ENCODE measurements at places on chromosomes 1 and 21.

DNA sequence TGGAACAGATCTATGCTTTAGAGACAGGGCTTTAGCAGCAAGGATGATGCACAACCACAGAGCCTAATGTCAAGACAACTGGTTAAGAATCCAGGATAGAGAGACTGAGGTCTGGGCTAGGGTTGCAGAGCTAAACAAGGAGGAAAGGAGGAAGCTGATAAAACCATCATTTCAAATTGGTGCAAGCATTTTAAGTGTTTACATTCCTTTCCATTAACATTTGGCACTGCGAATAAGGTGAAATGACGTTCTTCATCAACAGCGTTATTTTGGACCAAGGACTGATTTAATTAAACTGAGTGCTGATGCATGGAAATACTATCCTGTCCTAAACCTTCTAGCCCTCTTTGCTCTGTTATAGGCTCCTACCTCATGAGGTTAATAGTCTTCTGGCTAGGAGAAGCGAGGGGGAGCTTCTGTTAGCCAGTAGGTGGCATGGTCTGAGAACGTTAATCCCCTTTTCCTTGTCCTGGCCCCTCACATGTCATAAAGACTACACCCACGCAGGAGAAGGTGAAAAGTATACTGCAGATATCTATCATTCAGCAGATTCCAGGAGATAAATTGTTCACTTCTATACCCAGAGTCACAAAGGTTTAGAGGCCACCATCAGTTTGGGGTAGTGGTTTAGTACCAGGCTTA, 7.6 kb upstream of the C1orf21 start:
- DNase-seq, result no peak

- DNase-seq, result no peak
Measured at GRCh38 chr21:35005077-35005476, 44.0 kb downstream of the RUNX1 start.

DNA sequence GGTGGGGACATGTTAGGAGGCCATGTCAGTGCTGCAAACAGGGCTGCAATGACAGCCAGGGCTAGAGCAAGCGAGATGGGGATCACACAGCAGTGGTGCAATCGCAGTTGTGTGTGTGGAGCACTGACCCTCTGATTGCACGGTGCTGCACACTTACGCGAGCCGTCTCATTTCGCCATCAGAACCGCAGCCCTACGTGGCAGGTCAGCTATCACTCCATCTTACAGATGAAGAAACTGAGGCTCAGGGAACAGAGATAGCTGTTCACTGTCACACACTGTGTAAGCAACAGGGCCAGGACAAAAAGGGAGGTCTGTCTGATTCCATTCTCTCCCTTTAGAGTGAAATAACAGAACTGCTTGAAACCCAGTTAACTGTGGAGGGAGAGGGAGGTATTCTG, 104.8 kb upstream of the SLC45A1 start:
- DNase-seq, result no peak

GRCh38 chr21:42161956-42162681, 56.8 kb upstream of the ABCG1 start:
- DNase-seq, result no peak

DNA sequence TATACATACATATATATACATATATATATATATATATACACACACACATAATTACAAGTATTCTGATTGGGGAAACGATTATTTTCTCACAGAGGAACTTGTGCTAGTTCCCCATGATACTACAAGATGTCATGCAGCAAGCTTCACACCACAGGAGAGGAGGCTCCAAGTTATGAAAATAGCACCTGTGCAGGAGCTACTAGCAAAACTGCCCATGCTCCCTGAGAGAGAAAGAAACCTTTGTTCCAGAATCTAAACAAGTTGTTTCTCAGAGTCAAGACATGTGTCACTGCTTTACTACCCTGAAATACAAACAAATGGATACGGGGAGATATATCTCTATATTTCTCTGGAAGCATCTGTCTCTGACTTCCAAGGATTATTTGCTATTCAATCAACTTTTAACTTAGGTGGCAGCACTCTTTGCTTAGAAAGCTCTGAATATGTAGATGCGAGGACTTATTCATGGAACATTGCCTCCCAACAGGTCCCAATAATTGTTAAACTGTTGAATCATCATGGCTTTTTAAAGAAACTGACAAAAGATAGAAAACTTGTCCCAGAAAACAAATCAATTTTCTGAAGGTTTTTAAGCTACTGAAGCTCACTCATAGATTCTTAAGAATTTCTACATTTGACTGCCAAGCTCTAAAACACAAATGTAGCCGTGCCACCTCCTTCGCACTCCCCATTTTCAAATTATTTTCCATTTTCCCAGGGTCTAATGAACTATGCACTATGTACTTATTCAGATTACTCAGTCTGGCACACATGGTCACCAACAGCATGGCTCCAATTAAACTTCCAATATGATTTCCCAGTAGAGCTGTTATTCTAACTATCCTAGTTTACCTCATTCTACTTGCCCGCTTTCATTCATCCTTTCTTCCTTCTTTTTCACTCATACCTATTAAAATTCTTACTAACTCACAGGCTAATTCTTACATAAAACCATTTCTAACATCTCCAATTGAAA, 929.1 kb downstream of the LTN1 start:
- no peak for DNase-seq

- DNase-seq, result no peak
Measured at GRCh38 chr1:211892577-211892976, 62.0 kb upstream of the LPGAT1 start.

- DNase-seq, result no peak
Measured at GRCh38 chr21:39579734-39580332, 32.9 kb upstream of the B3GALT5 start.

DNA sequence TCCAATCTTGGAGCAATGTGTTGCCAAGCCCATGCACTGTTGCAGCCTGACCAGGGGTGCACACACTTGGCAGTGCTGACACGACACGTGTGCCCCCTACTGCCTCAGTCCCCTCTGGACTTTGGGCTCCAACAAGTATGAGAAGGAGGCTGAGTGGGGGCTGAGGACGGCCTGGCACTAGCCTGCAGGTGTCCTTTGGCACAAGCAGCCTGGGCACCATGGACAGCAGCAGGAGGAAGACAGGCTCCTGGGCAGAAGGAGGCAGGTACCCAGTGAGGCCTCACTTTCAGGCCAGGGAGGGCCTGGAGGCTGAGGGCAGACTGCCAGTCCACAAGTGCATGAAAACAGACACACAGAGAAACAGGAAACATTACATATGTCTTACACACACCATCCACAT, 1702.9 kb upstream of the B3GALT2 start:
- no peak for DNase-seq

DNA sequence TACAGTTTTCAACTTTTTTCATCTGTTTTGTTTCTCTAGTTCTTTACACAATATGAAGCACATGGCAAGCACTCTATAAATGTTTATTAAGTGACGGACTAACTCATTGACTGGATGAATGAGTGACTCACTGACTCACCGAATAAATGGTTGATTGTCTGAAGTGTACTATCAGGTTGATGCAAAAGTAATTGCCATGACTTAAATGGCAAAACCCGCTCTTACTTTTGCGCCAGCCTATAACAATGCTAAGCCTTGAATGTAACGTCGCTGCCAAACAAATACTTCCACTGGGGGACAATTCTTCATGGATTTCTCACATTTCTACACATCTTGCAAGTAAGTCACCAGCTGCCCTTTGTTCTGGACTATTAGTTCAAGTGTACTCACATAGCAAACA, 109.0 kb upstream of the KCTD3 start:
- DNase-seq, result no peak

- no peak for DNase-seq
Measured at GRCh38 chr1:112762541-112763500, 47.7 kb upstream of the PPM1J start.

Measured in astrocyte of the cerebellum (primary cell).